H4 (cell line): ENCODE measurements at places on chromosomes 7 and 10. TPM values are rescaled to one million over a fixed set of nuclear protein-coding genes. Genes with fewer than 3 reads are reported as not detected.

PIP gene
- not detected in 2 replicates for total RNA-seq

DNA sequence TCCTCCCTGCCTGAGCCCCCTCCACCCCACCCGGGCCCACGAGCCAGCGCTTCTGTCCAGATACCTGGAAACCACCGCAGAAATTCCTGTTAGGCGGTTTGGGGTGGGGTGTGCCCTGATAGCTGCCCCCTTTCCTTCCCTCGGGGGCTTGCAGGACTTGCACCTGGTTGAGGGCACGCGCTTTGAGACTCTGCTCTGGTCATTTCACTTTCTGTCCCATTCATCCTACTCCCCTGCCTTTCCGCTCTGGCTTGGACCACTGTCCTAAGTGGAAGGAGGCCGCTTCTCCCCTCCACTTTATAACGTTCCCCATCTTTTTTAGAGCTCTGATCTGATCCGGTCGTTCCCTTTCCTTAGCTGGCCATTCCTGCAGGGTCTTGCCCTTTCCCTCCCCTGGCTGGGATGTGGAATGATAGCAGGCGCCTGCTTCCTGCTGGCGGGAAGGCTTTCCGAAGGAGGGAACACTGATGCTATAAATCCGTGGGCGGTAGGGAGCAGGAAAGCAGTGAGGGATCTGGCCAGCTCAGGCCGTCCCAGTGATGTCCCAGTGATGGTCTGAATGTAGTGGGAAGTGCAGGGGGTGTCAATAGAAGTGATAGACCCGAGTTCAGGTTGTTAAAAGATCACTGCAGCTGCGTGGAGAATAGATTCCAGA, 852 bp upstream of the PRKAR1B start:
- no peak for DNase-seq

GRCh38 chr7:50682079-50682478, 100.6 kb downstream of the GRB10 start:
- no peak for DNase-seq

PLPP4 gene
- 2.6 and 14.7 TPM in 2 replicates for total RNA-seq

GRCh38 chr10:43939939-43940820, 291.5 kb upstream of the ZNF32 start:
- no peak for DNase-seq

COL26A1 gene
- not detected in 2 replicates for total RNA-seq

PLEKHS1 gene
- total RNA-seq, result 0.80 and 1.5 TPM in 2 replicates

DNA sequence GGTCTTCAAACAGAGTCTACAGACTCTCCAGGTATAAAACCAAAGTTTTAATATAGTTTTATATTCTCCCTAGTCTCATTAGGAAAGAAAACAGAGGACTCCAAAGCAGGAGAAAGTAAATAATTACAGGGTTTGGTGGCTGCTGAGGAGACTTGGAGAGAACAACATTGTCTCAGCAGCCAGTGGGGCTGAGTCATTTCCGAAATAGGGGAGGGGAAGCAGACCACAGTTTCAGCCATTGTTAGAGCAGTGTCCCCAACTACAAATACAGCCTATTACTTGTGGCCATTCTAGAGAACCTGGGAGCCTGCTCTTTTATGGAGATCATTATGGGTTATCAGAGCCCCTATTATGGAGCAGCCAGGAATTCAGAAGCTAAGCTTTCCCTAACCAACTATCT, 44.2 kb upstream of the A1CF start:
- DNase-seq, result peak; percentile 35

GRCh38 chr10:110218632-110219031, 11.2 kb downstream of the MXI1 start:
- no peak for DNase-seq

- no peak for DNase-seq
Observed at GRCh38 chr7:45026984-45027773, 27.2 kb downstream of the CCM2 start.

GRCh38 chr7:33504266-33504665, 374.9 kb downstream of the BBS9 start:
- no peak for DNase-seq

DNA sequence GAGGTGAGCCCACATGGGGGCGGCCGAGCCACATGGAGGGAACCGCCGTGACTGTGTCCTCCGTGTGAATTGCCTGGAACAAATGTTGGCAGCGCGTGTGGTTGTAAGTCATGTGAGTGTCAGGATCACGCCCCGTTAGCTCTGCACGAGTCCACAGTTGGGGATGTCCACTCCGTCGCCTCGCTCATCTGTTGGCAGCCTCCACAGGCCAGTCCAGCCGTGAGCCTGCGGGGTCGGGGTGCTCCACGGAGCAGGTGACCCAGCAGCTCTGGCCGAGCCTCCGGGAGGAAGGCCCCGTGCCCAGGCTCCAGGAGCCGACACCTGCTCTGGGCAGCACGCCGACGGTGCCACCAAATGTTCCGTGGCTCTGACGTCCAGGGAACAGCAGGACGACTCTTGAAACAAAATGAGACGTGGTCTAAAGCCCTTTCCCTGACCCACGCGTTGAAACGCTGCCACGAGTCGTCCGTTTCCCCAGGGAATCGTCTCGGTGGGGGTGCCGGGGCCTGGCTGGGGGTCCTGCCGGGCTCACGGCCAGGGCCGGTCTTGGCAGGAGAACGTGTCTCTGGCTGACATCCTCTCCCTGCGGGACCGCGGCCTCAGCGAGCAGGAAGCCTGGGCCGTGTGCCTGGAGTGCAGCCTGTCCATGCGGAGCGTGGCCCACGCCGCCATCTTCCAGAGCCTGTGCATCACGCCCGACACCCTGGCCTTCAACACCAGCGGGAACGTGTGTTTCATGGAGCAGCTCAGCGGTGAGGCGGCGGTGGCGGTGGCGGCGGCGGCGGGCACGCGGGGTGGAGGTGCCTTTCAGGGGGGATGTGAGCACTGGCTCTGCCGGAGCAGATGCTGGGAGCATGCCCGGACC, 7.0 kb downstream of the KNDC1 start:
- DNase-seq, result no peak

MPLKIP gene
- total RNA-seq, result 45.0 and 90.1 TPM in 2 replicates

DNA sequence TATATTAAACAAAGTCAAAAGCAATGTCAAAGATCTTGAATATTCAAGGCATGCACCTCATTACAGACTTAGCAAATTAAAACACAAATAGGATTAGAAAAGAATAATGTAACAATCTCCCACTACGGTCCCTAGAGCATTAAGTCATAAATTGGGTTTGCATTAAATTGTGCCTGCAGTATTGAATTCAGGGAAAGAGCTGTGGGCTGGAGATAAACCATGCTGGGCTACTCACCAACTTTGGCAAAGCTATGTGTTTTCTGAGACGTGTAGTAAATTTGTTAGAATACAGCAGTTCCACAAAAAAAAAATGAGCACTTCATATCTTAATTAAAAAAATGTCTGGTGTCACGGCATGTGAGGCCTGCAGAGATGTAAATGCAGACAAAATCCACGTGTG, 241.6 kb downstream of the SNX10 start:
- no peak for DNase-seq

HABP2 gene
- total RNA-seq, result not detected in 2 replicates

ACBD7 gene
- total RNA-seq, result 1.6 and 1.7 TPM in 2 replicates

GRCh38 chr7:90857603-90858002, 261.5 kb downstream of the CDK14 start:
- no peak for DNase-seq

OR9A2 gene
- total RNA-seq, result not detected in 2 replicates

DDC gene
- not detected in 2 replicates for total RNA-seq

DNA sequence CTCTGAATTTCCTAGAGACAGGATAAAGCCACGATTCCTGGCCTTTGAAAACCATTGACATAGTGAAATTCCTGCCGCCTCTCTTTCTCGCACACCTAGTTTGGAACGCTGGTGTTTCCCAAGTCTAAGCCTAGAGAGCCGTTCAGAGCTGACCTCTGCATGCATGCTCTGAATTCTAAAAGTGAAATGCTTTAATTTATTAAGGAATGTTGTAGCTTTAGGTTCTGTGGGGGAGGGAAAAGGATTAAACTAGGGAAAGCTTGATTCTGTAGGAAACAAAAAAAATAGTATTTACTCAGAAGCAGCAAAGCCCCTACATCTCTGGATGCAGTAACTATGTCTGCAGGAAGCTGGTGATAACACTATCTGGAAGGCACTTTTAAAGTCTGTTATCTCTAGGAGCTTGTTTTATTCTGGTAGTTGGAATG, 27.3 kb downstream of the PFKP start:
- DNase-seq, result no peak

- DNase-seq, result no peak
Observed at GRCh38 chr10:90130321-90131086, 429.1 kb downstream of the KIF20B start.

- peak; percentile 56 for DNase-seq
Observed at GRCh38 chr7:30697719-30698460, 15.6 kb upstream of the CRHR2 start.

DNA sequence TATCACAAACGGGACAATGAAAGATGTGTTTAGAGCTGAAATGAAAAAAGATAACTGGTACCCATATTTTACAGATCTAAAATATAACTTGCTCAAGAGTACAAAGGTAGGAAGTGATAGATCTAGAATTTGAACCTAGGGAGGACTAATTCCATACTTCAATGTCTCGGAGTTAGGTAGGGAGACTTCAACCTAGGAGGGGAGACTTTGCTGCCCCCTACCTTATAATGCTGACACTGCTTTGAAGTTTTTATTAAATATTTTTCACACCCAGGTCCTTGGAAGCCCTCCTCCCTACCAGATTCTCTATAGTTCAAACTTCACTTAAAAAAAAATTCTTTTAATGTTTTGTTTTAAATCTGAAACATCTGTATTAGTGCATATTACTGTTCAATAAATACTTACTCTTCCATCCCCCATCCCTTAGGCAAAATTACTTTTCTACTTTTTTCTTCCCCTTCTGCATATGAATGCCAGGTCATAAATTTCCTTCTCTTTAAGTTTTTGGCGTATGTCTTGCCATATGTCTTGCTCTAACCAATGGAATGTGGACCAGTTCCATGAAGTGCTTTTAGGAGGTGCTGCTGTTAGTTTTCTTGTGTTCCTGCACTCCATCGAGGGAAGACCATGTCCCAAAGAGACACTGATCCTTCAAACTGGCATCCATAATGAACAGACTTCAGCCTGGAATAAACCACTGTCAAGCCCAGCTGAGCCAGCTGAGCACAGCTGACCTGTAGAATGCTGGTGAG, 57.8 kb downstream of the MICU1 start:
- DNase-seq, result no peak

GPR85 gene
- 2.4 and 2.7 TPM in 2 replicates for total RNA-seq

DNA sequence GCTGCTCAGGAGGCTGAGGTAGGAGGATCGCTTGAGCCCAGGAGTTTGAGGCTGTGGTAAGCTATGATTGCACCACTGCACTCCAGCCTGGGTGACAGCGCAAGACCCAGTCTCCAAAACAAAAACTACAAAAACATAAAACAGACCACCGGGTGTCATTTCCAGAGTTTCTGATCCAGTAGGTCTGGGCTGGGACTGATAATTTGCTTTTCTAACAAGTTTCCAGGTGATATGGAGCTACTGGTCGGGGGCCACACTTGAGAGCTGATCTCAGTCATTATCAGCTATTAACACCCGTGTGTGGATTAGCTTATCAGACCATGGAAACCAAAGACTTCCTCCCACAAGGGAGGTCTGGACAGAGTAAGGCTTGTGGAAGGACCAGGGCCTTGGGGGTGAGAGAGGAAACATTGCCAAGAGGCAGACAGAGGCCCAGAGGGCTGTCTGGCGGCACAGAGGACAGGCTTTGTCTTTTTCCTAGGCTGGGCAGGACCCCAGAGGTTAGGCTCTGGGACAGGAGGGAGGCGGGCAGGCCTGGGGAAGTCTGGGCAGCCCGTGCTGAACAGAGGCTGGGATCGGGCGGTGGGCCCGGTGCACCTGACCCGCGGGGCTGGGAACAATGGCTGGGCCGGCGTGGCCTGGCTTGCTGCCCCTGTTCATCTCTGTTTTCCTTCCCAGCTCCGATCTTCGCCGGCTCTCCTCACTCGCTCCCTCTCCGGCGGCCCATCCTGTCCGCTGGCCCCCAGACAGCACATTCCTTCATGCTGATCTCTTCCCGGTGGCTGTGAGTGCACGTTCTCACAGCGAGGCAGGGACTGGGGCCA, 25.2 kb downstream of the TMEM270 start:
- no peak for DNase-seq

- DNase-seq, result no peak
Observed at GRCh38 chr10:116683166-116683565, 59.2 kb downstream of the HSPA12A start.

- no peak for DNase-seq
Observed at GRCh38 chr10:129035052-129035827, 431.8 kb upstream of the MGMT start.

DNA sequence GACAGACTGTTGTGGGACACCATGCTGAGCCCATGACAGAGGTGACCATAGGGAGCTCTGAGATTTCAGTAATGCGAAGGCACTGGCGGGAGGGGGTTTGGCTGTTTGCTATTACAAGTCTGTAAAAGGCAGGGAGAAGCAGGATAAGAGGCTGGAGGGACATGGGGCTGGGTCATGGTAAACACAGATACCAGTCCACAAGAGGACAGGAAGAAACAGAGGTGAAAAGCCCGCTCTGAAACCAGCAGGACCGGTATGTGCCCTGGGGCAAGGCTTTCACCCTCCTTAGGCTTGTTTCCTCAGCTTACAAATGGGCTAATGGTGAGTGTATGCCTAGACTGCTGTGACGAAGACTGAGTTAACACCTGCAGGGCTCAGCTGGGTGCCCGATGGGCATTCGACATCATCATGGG, 34.1 kb downstream of the ANXA11 start:
- no peak for DNase-seq

GRCh38 chr7:100588438-100588837, 2.3 kb downstream of the FBXO24 start:
- DNase-seq, result no peak

ZNF33A gene
- 14.4 and 15.5 TPM in 2 replicates for total RNA-seq

- DNase-seq, result peak; percentile 92
Observed at GRCh38 chr7:130894146-130894908, 160.3 kb upstream of the KLF14 start.

DNA sequence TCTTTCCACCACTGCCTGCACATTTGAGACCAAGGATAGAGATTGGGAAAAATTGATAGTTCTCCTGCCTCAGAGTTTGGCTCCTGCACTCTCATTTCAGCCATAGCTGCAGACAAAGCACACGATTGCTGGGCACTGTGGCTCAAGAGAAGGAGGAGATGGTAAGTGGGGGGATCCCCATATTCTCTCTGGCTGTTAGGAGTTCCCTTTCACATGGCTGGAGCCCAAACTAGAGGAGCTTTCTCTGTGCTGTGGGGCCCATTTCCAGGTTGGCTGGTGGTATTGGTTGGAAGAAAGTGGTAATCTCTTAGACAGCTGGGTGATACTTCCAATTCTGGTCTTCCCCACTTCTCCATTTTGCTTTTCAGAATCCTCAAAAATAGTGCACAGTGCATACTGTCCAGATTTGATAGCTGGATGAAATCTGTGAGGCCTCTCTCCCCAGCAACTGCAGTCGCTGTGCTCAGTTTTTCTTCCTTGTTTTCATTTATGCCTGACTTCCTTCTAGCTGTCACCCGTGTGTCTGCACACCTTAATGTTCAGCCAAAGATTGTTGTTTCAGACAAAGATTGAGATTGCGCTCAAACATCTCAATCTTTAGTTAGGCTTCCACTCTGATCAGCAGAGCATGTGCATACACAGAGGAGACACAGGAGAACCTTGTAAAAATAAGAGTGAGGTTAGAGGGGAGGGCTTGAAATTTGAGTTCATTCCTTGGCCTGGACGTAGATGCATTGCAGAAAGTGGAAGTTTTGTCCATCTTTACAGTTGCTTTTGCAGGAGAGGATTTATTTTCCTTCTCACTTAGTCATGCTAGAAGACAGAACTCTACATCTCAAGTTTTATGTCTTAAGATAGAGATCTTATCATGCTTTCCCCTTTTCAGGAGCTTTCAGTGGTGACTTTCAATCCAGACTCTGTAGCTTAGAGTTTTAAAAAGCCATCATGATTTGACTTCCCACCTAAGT, 28.6 kb downstream of the RABGEF1 start:
- no peak for DNase-seq

ITGA8 gene
- total RNA-seq, result 9.2 and 17.2 TPM in 2 replicates

CAV2 gene
- 59.4 and 67.2 TPM in 2 replicates for total RNA-seq

TAS2R41 gene
- not detected in 2 replicates for total RNA-seq

- DNase-seq, result no peak
Observed at GRCh38 chr7:21746949-21747348, 198.8 kb downstream of the CDCA7L start.
